ENCODE measurements at places on chromosomes 16 and 17. TPM values are rescaled to one million over a fixed set of nuclear protein-coding genes. Genes with fewer than 3 reads are reported as not detected.

GRCh38 chr16:88061346-88062110, 110.3 kb downstream of the BANP start:
- peaks cover 34% of the 10 kb centered on the region for H3K4me1 ChIP-seq
- H3K27ac ChIP-seq: peak overlapping the region; percentile 96
- no peak overlapping the region for H3K4me3 ChIP-seq
- DNase-seq: no peak

DNA sequence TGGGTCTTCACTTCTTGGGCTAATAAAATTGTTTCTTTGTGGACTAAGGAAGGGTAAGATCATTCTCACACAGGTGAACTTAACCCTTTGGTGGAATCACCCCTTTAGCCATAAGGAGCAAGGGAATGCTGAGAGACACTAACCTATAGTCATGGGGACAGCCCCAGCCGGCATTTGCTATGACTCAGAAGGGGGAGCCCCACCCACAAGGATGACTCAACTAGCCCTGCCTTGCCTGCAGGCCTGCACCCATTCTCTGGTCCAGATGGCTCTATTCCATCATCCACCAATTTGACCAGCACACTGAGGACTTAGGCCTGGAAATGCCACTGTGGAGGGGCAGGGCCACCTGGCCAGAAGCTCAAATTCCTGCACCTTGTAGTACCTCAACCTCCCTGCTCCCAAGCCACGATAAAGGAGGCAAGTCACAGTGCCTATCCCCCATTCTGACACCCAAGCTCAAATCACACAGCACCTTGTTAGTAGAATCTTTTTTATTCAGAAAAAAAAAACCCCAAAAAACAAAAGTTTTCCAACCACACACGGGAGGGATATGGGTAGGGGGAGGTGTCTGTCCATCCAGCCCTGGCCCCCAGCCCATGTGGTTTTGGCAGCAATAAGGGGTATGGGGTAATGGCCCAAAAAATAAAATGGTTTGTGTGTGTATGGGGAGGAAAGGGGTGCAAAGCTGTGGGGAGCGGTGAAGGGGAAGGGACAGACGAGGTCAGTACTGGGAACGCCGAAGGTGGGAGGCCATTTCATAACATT, 3.0 kb downstream of the PFN1 start:
- H3K4me1 ChIP-seq: peaks cover 23% of the 10 kb centered on the region
- H3K36me3 ChIP-seq: peaks cover 11% of the 10 kb centered on the region
- peak overlapping the region; percentile 93 for H3K4me3 ChIP-seq
- H3K27ac ChIP-seq: peak overlapping the region; percentile 91
- DNase-seq: peak; percentile 96
- H3K27me3 ChIP-seq: no peaks in the 10 kb centered on the region

DNA sequence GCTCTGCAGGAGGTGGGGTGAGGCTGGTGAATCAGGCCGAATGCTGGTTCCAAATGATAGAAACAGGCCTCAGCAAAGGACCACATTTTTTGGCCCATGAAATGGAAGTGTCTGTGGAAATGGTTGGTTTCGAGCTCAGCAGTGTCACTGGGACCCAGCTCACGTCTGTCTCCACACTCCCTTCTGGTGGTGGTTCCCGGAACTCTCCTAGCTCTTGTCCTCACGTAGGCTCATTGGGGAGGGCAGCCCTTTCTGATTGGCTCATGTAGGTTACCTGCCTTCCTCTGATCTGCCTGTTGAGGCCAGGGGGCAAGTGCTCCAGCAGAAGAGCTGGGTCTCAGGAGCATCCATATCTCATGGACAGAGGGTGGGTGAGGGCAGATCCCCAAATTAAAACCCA, 4.0 kb downstream of the ALG1 start:
- DNase-seq: no peak
- H3K27me3 ChIP-seq: no peaks in the 10 kb centered on the region
- H3K27ac ChIP-seq: no peak overlapping the region
- no peak overlapping the region for H3K4me3 ChIP-seq

GRCh38 chr16:70257391-70257790, 5.7 kb upstream of the EXOSC6 start:
- no peak for DNase-seq
- no peak overlapping the region for H3K27ac ChIP-seq
- H3K36me3 ChIP-seq: peaks cover 63% of the 10 kb centered on the region
- H3K27me3 ChIP-seq: no peaks in the 10 kb centered on the region
- no peaks in the 10 kb centered on the region for H3K4me1 ChIP-seq

DNA sequence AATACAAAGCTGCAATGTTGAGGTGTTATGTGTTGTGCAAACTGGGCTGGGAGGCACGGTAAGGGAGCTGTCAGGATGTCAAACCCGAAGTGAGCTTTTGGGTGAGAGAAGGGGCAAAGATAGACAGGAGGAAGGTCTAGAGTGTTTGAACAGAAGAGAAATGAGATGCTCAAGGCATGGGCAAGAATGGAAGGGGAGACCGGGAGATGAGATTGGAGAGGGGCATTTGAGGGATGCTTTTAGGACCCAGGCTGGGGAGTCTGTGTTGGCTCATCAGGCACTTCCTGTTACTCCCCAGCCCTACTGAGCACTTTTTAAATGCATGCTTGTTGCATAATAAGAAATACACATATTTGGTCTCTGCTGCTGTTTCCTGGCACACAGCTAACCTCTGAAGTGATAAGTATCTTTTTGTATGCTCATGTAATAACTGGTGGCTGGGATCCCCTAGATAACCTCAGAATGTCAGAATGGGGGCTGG, 13.7 kb downstream of the UNC45B start:
- no peak overlapping the region for H3K4me3 ChIP-seq
- no peaks in the 10 kb centered on the region for H3K4me1 ChIP-seq
- no peak for DNase-seq
- H3K27me3 ChIP-seq: peaks cover 18% of the 10 kb centered on the region
- no peaks in the 10 kb centered on the region for H3K36me3 ChIP-seq
- no peak overlapping the region for H3K27ac ChIP-seq

DNA sequence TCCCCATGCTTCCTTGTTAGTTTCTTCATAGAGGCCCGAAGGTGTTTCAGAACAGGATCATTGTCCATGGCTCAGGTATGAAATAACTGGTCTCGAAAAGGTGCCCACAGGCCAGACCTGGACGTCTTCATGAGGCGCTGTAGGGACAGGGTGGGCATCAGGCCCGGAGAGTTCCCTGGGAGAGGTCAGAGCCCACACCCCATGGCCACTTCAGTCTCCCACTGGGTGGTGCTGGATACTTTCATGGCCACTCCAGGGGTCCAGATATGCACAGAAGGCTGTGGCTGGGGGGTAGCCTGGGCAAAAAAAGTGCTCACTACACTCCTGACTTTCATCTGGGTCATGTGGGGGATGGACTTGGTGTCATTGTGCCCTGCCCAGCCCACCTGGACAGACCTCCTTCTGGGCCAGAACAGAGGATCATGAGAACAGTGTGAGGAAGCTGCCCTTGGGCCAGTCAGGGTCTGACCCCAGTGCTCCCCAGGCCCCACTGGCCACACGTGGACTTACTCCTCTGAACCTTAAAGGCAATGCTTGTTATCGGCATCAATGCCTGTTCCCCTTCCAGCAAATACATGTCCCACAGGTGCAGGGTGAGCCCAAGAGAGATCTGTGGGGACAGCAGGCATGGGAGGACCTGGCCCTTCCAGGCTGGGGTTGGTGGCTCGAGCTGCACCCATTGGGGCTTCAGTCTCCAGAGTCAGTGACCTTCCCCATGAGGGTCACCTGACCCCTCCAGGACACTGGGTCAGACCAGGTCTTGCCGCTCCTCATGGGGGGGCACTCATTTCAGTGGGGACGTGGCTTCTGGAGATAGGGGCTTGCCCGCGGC, 36.9 kb downstream of the LGALS9 start:
- H3K36me3 ChIP-seq: no peaks in the 10 kb centered on the region
- no peaks in the 10 kb centered on the region for H3K4me1 ChIP-seq
- H3K27me3 ChIP-seq: no peaks in the 10 kb centered on the region

DNA sequence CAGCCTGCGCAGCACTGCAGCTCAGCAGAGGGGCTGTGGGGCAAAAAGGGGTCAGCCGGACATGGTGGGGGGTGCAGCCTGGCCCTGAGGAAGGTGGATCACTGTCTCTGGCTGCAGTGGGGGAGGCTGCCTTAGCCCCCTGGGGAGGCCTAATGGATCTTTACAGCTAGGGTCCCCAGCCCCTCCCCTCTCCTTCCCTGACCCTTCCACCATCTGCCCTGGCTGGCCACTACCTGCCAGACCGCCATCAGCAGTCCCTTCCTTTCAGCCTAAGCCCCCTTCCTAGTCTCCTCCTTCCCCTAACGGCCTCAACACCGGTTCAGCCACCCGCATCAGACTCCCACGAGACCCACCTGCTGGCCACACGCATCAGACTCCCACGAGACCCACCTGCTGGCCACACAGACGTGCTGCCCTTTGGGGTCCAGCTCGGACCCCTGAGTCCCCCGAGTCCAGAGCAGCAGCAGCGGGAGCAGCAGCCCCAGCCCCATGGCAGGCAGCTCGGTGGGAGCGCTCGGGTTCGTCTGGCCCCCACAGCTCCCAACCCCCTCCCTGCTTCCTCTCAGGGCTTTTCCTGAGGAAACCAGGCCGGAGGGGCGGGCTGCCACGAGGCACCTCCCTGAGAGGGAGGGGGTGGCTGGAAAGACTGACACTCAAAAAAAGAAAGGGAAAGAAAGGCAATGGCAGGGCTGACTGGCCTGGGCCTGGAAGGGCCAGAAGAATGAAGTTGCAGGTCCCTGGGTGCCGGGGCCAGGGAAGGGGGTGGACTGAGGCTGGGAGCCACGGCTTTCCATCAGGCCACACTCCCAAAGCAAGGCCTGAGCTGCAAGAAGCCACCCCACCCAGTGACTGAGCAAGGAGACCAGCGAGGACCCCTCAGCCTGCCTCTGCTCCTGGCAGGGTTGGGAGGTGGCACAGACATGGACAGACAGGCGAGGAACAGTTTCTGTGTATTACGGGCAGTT, at the start of gene SCARF1:
SCARF1 (minus strand) TSS at position 526 of the 965 bp plus-strand sequence; CDS start at position 491, 35 bp downstream.
- no peak within 1 kb of the TSS for H3K27ac ChIP-seq
- no peak for DNase-seq
- no peak within 1 kb of the TSS for H3K4me3 ChIP-seq
- no peaks in the 10 kb centered on the region for H3K27me3 ChIP-seq

DNA sequence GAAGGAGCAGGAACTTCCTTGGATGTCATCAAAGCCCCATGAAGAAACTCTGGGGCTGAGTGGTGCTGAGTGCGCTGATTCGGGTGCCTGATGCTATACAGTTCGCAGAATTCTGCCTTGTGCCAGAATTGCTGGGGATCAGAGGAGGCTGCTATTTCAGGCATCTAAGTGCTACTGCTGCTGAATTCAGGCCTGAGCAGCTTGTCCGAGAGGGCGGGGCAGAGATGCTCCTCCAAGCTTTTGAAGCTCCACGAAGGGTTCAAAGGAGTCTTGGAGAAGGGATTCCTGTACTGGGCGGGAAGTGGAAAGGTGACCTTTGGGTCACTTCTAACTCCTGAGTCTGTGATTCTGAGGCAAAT, 227.8 kb downstream of the CCDC182 start:
- no peaks in the 10 kb centered on the region for H3K36me3 ChIP-seq
- DNase-seq: no peak
- peaks cover 8% of the 10 kb centered on the region for H3K4me1 ChIP-seq
- H3K27ac ChIP-seq: no peak overlapping the region
- H3K27me3 ChIP-seq: no peaks in the 10 kb centered on the region

The KRT20 gene
- not detected for polyA plus RNA-seq

The MYH3 gene
- polyA plus RNA-seq: not detected

DNA sequence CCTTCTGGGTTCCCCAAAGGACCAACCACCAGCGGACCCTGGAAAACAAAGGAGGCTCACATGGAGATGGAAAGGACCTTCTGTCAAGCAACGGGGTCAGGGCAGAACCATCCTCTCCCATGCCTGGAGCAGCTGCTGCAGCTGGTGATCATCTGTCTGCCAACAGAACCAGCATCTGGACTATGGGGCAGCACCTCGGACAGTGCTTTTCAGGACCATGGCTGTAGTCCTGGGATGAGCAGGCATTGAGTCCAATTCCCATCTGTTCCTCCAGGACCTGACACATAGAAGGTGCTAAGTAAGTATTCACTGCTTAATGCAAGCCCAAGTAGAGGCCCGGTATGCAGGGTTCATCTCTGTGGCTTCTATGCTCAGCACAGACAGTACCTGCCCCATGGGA, 304.7 kb downstream of the XYLT1 start:
- no peaks in the 10 kb centered on the region for H3K27me3 ChIP-seq
- peak; percentile 5 for DNase-seq

DNA sequence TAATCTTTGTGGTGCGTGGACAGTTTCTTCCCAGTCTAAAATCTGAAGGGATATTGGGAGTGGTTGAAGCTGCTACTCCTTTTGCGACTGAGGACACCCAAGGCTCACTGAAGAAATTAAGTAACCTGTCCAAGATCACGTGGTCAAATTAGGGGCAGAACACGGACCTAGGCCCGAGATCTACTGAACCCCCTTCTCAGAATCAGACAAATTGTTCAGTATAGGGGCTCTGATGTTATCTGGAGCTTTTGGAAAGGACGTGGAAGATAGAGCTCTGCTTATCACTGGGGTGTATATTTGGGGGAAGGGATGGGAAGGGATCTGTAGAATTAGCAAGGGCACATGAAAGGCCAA, 857 bp downstream of the TANGO6 start:
- H3K4me1 ChIP-seq: peaks cover 5% of the 10 kb centered on the region
- H3K4me3 ChIP-seq: peak overlapping the region; percentile 85

- H3K4me1 ChIP-seq: no peaks in the 10 kb centered on the region
- no peaks in the 10 kb centered on the region for H3K36me3 ChIP-seq
- H3K27me3 ChIP-seq: no peaks in the 10 kb centered on the region
- H3K4me3 ChIP-seq: no peak overlapping the region
- no peak overlapping the region for H3K27ac ChIP-seq
Observed at GRCh38 chr16:6099102-6099501, 1001.5 kb upstream of the EEF2KMT start.

The KCNJ12 gene
- polyA plus RNA-seq: 0.33 TPM

DNA sequence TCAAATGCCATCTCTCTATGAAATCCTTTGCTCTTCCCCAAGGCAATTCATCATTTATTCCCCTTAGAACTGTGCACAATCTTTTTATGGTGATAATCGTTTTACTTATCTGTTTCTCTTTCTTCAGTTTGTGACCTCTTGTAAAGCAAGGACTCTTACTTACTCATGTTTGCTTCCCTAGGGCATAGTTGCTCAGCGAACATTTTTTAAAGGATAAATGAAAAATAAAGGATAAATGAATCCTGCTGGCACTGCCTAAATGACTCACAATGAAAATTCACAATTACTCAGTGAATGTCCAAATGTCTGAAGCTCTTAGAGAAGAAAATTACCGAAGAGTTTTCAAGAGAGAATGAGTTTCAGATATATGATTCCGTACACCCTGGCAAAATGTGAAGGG, 671.7 kb downstream of the CDH11 start:
- no peaks in the 10 kb centered on the region for H3K27me3 ChIP-seq
- no peaks in the 10 kb centered on the region for H3K36me3 ChIP-seq
- peaks cover 28% of the 10 kb centered on the region for H3K4me1 ChIP-seq
- H3K4me3 ChIP-seq: peak overlapping the region; percentile 26
- H3K27ac ChIP-seq: peak overlapping the region; percentile 54
- peak; percentile 82 for DNase-seq

DNA sequence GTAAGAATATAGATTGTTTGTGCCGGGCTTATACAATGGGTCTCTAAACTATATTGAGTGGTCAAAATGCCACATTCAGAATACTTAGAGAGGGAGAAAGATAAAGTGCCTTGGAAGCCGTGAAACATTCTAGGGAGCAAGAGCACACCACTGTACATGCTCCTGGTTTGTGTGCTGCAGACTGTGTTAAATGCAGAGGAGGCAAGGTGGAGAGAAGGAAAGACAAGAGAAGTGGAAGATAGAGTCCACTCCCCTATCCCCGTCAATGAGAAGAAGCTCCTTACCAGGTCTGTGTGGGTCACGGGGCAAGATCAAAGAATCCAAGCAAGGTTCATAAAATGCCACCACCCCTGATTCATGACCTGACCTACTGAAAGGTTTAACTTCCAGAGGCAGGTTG, 267.1 kb upstream of the TBX2 start:
- no peaks in the 10 kb centered on the region for H3K36me3 ChIP-seq
- no peak for DNase-seq
- H3K27ac ChIP-seq: no peak overlapping the region
